ENCODE measurements at places on chromosomes 6 and 20.

DNA sequence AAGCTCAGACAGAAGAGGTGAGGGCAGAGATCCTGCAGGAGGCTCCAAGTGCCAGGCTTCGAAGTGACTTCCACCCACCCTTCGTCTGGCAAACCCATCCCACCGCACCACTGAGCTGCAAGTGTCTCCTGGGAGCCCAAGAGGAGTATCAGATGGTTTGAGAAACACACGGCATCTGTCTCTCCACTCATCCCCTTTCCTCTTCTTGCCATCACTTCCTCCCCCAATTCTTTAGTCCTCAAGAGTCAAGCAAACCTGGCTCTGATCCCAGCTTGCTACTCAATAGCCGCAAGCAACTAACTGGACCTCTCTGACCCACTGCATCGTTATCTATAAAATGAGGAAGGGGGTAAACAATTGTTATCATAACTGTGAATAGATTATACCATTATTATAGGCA lies 142.1 kb downstream of the BMP7 start:
- no peak for DNase-seq

- DNase-seq: no peak
Observed at GRCh38 chr6:167247814-167248595, 43.1 kb upstream of the UNC93A start.

DNA sequence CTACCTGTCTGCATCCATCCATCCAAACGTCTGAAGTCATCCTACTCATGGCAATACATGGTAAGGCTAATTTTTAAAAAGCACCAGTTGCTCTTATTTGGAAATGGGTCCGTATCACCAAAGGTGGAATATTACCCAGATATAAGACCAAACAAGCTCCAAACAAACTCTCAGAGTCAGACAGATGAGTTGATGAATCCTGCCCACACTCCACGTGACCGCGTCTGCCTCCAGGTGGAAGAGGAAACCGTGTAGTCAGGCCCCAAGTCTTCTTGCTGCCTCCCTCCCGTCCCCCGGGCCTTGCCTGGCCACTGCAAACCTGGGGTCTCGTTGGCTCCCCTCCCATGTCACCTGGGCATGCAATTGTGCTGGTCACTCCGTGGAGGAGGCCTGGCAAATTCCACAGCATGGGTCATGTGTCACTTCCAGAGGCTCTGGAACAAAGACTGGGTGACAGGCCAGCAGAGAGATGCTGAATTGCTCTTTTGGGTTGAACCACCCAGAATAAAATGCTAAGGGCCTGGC lies 31.8 kb downstream of the CTCFL start:
- no peak for DNase-seq

DNA sequence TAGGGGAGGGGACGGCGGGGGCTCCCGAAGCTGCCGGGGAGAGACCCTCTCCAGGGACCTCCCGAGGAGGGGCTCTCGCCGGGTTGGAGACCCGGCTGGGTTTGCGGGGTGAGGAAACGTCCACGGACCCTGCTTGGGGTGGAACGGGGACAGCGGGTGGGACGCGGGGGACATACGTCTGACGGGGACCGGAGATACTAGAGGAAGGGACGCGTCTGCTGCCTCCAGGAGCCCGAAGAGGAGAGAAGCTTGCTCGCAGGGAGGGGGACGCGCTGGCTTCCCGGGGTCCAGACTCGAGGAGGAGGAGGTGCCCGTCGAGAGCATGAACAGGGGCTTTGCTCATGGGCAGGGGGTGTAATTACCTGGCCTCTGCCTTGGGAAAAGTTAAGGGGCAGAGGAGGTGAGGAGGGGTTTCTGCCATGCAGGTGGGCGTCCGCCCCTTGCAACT lies 593 bp downstream of the DNMT3B start:
- DNase-seq: no peak

DNA sequence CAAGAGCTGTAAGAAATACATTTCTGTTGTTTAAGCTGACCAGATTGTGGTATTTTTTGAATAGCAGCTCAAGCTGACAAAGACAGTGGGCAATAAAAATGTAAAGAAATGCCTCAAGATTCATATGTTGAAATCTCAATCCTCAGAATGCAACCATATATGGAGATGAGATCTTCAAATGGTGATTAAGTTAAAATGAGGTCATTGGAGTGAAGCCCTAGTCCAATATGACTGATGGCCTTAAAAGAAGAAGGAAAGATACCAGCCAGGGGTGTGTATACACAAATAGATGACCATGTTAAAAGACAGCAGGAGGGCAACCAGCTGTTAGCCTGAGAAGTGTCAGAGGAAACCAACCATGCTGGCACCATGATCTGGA lies 7.1 kb upstream of the DDO start:
- no peak for DNase-seq

DNA sequence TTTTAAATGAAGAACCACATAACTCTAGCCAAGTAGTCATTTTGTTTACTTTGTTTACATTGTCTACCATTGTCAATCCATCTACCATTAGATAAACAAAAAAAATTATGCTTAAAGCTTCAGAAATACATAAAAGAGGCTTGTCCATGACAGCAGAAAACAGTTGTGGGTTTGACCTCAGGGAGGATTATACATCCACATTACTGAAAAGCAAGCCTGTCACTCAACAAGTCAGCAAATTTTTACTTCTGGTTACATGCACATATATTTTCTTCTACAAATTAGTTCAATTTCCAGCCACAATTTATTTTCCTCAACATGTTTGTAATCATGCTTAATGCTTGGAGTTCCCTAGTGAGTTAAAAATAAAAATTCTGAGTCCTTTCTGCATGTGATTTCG lies 713.3 kb downstream of the COL12A1 start:
- DNase-seq: no peak
